ENCODE measurements at places on chromosomes 7 and 10.

GRCh38 chr10:72081210-72081609 is 7.1 kb downstream of the SPOCK2 start:
- DNase-seq = no peak

GRCh38 chr10:49596493-49596809 is 13.7 kb upstream of the SLC18A3 start:
- no peak for DNase-seq

GRCh38 chr7:108456845-108457540 is 757 bp upstream of the NRCAM start:
- DNase-seq = no peak

DNA sequence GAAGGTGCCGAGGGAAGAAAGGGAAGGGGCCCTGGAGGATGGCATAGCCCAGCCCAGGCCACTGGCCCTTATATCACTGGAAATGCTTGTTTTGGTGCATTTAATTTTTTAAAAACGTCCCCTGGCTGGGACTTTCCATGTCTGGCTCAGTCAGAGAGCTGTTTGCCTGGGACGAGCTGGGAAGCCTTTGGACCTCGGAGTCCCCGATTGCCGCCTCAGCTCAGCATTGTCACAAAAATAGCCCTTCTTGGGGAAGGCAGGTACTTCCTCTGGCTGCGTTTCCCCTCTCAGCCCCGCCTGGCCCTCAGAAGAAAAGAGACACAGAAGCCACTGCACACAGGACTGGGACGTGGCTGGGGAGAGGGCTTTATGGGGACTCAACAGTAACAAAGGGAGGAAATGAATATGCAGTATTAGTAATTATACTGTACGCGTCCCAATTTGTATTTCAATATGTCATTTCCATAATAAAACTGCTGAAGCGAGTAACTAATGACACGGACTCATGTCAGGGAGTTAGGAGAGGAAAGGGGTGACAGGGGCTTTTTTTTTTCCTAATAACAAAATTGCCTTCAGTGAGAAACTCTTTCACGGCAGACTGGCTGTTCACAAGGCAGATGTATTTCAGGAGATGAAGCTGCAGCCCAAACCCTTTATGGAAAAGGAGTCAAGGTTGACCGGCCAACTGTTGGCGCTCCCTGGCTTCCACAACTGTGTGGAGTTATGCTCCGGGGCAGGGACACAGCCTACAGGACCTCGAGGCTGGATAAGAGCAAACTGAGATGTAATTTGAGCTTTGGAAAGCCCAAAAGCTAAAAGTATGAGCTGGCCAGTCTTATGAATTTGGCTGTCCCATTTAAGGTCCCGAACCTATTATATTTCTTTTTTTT is 31.0 kb upstream of the MXI1 start:
- no peak for DNase-seq

GRCh38 chr10:78004215-78005026 is 24.9 kb downstream of the POLR3A start:
- DNase-seq = no peak

- no peak for DNase-seq
Measured at GRCh38 chr10:28425422-28425821, 107.5 kb upstream of the WAC start.

Measured in cortex of kidney (tissue), 1 donor.